ENCODE measurements at places on chromosomes 5 and 9.

- DNase-seq = no peak
These were observed 75.9 kb downstream of the TENT4A start for GRCh38 chr5:6788956-6789649.

GRCh38 chr9:135204177-135204576, 116.7 kb downstream of the OLFM1 start:
- no peak for DNase-seq

DNA sequence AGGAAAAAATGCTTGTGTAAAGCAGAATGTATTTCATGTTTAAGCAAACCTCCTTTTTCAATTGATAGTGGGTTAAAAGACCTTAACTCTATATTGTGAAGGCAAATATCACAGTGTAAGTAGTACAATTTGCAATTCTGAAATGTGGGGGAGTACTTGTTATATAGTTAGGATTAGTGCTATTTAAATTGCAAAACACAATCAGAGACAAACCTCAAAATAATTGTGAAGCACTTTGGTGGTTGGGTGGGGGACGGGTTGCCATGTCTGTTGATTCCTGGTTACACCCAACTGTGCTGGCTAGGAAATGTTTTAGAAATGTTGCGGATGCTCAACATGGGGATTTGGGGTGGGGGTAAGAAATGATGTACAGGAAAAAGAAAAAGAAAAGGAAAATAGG, 37.4 kb downstream of the EGFLAM start:
- DNase-seq = no peak

DNA sequence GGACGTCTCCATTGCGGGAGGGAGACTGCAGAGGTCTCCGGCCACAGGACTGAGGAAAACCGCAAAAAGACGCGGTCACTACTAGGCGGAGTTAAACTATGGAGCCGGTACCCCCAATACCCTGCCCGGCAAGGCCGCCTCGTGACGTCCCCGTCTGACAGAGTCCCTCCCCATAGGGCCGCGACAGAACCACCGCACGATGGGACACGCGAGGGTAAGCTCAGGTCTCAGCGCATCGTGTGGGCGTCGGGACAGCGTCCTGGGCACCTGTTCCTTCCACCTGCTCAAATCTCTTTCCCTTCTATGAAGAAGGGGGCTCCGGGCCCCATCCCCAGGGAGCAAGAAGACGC, 35.2 kb upstream of the GLDC start:
- peak; percentile 53 for DNase-seq

DNA sequence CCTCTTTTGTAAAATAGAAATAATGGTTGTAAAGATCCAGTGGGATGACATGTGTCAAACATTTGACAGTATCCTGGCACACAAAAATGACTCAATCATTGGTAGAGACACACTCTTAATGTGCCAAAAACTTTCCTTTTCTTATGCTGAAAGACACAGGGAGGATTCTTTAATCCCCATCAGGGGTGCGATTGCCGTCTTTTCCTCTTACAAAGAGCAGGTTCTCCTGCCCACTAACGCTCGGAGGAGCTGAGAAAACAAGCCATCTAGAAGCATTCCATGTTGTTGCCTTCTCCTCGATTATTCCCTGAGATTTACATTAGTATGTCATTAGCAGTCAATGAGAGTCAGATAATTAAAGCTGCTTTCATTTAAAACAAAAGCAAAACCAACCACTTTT, 342.6 kb upstream of the CCNH start:
- DNase-seq = no peak

GRCh38 chr9:135582541-135582940, 21.0 kb downstream of the PAEP start:
- DNase-seq = no peak

- DNase-seq = no peak
These were observed 8.9 kb downstream of the ITGA1 start for GRCh38 chr5:52796516-52797103.

- peak; percentile 76 for DNase-seq
These were observed 57.1 kb upstream of the ZBED3 start for GRCh38 chr5:77143998-77144836.

DNA sequence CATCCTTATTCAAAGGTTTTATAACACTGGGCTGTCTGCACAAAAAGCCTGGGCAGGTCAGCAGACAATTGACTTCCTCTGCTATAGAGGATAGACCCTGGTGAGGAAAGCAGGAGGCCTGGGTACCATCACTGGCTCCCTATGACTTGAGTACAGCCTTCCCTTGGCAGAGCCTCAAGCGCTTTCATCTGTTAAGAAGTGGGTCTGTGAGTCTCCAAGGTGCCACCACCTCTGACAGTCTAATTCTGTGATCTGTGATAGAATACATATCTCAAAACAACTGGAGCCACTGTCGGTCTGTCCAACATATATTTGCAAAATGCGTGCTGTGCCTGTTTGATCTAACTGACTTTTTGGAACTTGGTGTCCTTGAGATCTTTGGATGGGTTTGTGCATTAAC, 52.2 kb downstream of the C9orf152 start:
- no peak for DNase-seq

DNA sequence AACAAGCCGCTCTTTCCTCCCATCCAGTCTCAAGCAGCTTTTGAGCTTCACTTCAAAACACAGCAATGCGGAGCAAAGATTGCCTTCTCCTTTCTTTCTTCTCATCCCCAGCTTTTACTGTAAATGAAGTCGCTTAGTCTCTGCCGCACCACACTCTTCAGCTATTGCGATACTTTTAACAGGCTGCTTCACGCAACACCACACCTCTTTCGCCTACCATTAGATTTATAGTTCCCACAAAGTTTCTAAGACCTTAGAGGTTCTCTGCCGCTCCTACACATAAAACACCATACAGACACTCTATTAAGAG, 711 bp downstream of the PGGT1B start:
- DNase-seq = no peak

DNA sequence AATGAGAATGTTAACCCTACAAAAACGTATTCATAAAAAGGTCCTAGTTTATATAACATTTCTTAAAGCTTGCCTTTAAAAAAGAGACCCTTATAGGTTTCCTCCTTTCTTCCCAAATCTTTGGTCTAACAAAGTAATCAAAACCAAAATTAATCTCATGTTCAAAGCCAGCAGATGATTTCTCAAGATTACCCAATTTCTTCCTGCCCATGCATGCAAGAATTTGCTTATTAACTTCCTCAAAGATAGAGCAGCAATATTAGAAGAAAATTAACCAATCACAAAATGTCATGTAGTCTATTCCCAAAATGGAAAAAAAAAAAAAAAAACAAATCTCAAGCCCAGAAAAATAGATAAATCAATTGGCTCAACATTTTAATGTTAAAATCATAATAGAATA, 114.9 kb downstream of the MLLT3 start:
- no peak for DNase-seq

DNA sequence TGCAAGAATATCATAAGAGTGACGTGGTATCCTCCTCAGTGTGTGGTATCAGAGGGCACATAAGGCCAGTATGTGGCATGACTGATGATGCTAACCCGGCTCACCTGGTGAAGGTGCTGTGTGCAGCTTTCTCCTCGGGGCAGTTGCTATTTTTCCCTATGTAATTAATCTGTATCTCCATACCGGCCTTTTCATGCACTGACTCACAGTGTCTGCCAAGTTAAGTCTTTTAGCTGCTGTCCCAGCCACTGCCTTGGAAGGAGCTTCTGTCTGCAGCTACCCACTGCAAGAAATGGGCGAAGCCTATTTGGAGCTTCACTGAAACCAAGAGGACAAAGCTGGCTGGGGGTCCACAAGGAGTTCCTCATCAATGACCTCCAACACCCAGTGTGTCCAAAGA, 46.0 kb downstream of the NXNL2 start:
- DNase-seq = no peak

DNA sequence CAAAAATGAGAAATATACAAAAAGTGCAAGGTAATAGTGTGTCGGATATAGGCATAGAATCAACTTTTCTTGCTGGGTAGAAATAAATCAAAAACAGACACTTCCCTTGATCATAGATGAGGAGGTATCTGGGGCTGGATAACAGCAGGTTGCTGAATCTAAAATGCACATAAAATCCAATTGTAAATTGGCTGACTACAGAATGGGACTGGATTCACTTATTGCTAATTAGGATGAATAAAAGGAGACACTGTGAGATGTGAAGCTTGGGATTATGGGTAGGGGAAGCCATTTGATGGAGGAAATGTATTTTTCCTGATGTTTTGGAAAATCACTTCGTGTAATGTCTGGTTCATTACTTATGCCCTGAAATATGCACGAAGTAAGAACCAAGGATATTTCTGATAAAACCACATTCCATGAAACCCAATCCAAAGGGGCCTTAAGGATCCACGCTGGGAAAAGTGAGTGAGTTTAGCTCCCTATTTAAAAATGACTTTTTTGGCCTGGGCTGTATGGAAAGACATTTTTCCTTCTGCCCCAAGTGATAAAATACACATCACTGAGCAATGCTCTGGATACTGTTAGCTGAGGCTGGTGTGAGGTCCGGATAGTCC, 136.1 kb downstream of the MARCHF11 start:
- no peak for DNase-seq

GRCh38 chr5:137665678-137666460, 70.0 kb downstream of the KLHL3 start:
- no peak for DNase-seq

DNA sequence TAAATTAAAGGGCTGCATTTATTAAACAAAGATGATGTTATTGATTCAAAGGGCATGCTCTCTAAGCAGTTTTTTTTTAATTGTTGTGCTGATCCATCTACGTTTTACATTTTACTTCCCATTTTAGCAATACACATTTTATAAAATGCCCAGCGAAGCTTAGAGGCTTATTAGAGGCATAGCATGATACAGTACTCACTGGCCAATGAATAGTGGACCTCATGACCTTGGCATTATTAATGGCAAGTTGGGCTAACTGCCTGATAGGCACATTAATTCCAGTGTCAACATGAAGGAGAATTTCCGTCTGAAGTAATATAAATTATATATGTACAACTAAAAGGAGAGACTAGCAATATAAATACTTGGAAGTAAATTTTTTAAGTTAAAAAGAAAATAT, 837.2 kb downstream of the EFNA5 start:
- no peak for DNase-seq

- DNase-seq = no peak
These were observed 42.2 kb downstream of the PTTG1 start for GRCh38 chr5:160463740-160464465.

DNA sequence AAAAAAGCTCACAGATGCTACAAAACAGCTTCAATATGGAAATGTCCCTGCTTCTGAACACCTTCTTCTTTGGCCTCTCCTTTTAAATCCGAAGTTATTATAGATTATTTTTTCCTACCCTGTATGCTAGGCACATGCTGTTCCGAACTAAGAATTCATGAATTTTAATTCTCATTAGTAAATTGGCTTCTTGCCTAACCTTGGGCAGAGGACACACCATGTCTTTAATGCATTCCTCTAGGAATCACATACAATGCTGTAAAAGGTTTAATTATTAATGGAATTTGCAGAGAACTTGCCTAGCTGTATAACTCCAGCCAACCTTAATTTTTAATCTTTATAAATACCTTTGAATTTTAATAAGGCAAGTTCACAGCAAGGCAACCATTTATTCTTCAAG, 234.4 kb downstream of the NTRK2 start:
- no peak for DNase-seq

DNA sequence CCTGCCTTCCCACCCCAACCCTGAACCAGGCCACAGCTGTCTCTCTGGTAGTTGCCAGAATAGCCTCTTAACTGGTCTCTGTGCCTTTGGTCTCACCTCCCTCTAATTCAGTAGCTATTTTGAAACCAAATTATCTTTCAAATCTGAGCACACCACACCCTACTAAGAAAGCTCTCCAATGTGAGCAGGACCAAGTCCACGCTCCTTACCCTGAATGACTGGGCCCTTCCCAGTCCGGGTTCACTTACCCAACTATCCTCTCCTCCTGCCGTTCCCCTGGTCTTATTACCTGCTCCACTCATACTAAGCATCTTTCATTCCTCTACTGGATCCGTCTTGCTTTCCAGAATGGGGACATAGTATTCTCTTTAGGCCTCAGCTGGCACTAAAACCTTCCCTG, 16.8 kb downstream of the ANKH start:
- DNase-seq = no peak

- DNase-seq = no peak
These were observed 27.1 kb downstream of the GSN start for GRCh38 chr9:121294866-121295661.

DNA sequence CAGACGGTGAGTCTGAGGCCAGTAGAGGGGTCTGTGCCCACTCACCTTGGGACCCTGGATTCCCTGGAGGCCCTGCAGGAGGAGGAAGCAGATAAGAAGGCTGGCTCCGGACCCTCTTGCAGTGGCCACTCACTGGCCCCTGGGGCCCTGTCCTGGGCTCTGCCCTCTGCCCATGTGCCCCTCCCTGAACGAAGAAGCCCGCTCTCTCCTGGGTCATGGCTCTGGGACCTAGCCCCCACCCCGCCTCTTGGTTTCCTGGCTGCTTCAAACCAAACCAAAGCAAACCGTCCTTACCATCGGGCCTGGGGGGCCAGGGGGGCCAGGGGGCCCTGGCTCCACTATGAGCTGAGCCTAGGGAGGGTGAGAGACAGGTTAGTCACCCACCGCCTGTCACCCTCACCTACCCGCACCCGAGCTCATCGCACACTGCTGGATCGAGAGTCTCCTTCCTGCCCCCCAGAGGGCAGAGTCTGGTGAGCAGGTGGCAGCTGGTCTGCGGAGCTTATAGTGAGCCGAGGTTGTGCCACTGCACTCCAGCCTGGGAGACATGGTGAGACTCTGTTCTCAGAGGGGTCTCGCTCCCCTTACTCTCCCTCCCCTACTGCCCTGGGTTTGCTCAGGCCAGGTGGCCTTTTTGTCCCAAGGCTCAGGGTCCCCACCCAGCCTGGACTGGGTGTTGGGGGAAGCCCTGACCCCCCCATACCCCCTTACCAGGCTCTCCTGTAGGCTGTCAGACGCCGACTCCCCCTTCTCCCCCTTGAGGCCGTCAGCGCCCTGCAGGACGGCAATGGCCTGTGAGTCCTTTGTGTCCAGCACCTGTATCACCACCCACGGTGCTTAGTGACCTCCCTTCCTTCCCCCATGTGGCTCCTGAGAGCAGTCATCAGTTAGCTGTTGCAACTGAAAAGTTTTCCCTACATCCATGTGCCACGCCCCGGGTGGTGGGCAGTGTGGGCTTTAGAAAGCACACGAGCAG, 15.2 kb upstream of the PHYKPL start:
- DNase-seq = no peak

GRCh38 chr9:101201630-101202029, 173.1 kb downstream of the PLPPR1 start:
- DNase-seq = no peak

GRCh38 chr5:158383486-158383885, 524.5 kb upstream of the CLINT1 start:
- DNase-seq = no peak

- no peak for DNase-seq
These were observed 69.1 kb downstream of the ARSB start for GRCh38 chr5:78916044-78916443.

DNA sequence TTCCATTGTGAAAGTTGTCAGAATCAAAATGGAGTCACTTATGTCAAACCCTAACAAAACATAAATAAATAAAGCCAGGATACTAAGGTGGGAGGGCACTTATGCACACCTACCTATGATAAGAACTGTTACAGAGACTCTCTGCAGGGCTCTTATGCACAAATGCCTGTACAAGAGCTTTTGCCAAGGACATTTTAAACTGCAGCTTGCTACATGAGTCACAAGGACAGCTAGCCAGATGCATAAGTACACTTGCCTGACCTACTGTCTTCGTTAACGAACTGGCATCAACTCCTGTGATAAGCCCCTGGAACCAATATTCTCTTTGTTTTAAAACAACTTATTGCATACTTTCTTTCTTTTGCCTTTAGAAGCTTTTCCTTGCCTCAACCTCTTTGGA, 152.9 kb upstream of the SPEF2 start:
- no peak for DNase-seq
